Memory B cell (primary cell): ENCODE measurements at places on chromosomes 16 and 17.
A peak's percentile ranks its signal among the peaks of the same experiment; 100 is the strongest.

DNA sequence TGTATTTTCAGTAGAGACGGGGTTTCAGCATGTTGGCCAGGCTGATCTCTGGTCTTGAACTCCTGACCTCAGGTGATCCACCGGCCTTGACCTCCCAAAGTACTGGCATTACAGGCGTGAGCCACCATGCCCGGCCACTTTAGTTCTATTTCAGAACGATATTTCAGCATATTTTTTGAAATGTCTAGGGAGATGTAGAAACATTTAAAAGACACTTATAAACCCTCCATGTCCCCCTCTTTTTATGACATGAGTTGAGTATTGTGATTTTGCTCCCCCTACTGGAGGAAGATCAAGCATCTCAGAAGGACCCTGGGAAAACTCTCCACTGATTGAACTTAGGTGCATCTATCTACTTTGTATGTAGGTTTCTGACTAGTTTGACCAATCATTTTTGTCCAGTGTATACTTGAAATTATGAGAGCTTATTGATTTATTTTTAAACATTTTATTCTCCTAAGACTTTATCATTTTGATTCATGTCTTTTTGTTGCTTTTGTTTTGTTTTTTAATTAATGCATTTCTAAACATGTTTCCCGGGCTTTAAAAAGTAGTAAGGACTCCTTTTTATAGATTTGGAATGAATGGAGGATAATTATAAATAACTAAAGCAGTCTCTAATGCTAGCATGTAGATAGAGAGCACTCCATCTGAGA, 105.1 kb downstream of the CHD9 start:
- DNase-seq: peak; percentile 28

DNA sequence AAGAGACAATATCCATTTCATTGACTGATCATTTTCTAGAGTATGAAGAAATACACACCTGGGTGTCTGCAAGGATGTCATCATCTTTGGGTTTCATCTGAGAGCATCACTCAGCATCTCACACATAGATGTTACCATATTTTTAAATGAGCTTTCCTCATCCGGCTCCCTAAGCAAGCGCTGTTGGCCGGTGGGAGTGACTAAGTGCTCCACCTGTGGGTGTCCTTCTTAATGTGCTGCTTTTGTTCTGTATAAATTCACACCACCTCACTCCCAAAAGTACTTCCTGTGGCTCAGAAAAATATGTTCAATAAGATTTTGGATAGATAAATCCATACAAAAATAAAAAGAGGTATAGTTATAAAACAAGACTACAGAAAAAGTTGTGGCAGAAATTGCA, 7.4 kb downstream of the SSTR2 start:
- no peak for DNase-seq

GRCh38 chr17:29383686-29384085, 6.5 kb upstream of the TAOK1 start:
- DNase-seq: no peak

- DNase-seq: no peak
These were observed 15.1 kb downstream of the SSH2 start for GRCh38 chr17:29914819-29915537.

DNA sequence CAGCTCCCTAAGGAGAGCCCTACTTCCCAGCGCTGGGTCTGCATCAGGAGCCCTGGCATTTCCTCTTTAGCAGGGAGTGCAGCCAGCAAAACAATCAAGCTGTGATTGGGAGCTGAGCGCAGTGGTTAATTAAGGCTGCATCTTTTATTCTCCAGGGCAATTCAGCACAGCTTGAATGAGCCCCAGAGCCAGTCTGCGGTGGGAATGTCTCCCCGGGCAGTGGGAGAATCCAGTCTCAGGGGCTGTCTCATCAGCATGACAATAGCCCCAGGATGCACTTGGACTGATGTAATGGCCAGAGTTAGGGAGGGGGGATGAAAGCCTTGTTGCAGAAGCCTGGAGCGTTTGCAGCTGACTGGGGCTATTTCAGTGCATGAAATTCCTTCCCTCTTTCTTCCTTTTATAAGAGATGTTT, 292.6 kb upstream of the SOX9 start:
- DNase-seq: no peak

DNA sequence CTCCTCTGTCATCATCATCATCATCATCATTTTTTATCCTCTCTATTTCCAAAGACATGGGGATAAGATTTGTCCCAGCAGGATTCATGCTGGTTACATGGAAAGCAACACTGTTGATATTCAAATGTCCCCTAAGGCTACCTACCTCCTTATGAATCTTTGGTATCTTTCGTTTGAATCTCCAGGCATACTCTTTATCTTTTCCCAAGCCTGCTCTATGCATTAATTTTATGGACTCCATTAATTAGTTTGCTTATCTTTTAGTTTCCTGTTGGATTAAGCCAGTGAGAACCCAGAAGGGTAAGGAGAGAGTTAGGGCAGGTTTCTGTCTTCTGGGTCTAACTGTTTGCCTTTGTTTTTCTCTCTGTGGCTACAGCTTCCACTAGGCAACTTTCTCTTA, 129.6 kb upstream of the GOT2 start:
- DNase-seq: no peak

GRCh38 chr17:35018814-35019213, 38.5 kb downstream of the LIG3 start:
- DNase-seq: no peak

DNA sequence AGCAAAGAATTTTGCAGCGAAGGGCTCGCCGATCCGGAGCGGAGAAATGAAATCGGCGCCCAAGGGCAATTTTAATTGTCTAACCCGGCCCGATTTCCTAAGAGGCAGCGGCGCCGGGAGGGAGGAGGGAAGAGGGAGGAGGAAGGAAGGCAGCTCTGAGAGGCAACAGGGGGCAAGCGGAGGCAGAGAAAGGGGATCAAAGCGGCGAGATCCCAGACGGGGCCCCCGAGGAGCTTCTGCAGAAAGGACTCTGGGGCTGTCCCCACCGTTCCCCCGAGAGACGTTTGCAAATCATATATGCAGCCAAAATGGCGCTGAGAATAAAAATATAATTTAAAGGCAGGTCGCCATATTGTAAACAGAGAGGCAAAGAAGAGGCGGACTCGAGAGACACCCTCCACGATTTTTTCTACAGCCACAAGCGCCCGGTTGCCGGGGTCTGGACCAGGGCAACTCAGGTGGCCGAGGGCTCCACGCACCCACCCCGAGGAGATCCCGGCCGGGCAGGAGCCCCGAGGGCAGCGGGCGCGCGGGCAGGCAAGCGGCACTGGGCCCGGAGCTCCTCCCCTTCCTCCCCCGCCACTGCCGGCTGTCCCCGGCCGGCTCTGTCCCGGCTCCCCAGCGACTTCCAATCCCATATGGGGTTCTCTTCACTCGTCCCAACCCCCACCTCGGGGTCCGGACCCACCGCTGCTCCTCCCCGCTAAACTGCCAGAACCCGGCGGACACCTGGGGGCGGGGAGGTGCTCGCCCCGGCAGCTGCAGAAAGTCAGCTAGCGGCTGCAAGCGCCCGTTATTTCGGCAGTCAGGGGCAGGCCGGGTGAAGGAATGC, 1.9 kb downstream of the PHF12 start:
- peak; percentile 66 for DNase-seq

DNA sequence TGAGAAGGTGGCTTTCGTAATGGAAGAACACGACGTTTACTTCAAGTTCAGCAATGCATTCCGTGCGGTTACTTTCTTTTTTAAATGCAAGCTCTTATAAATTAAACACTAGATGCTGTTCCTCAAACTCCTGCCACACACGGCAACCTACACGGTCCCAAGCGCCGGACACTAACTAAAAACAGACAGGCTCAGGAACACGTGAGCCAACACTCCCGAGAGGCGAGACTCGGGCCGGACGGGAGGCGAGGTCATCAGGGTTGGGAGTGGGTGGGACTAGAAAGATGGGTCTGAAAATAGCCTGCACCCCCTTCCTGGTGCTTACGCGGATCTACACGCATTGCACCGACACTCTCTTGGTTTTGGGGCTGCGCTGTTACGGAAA, 6.4 kb downstream of the CLCN7 start:
- DNase-seq: no peak

- peak; percentile 79 for DNase-seq
These were observed 913 bp upstream of the NOG start for GRCh38 chr17:56592487-56593085.
